Activated CD8-positive, alpha-beta memory T cell treated with anti-CD3 and anti-CD28 coated beads for 1 hour (primary cell): ENCODE measurements at places on chromosomes 4 and X.

DNA sequence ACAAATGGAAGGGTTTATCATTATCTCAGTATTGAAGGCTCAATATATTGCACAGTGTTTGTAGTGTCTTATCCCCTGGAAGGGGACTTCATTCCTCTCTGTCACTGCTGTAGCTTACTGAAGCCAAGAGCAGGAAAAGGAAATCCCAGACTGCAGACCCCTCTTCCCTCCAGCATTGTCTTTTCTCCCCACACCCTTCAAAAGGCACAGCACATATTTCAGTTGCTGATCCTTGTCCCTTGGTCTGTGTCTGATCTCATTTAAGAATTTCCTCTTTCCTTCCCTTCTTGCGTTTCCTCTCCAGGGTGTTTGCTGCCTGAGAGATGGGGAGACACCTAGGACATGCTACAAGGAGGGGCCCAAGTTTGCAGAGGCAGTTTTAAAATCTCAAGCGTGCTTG, 40.1 kb downstream of the STIM2 start:
- DNase-seq = no peak

DNA sequence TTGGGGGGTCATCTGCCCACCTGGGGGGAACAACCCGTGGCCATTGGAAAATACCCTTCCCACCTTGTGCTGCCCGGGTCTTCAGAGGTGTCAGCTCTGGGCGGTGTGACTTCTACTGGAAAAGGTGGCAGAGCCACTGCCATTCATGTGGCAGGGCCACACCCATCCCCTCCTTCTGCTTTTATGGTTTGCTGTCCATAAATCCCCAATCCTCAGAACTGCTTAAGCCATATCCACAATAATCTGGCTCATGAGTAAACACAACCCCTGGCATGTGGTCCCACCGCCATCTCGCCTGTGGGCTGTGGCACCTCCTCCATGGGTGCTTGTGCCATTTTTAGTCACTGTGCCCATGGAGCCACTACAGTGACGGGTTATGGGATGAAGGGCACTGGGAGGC, 20.6 kb downstream of the SORCS2 start:
- no peak for DNase-seq

DNA sequence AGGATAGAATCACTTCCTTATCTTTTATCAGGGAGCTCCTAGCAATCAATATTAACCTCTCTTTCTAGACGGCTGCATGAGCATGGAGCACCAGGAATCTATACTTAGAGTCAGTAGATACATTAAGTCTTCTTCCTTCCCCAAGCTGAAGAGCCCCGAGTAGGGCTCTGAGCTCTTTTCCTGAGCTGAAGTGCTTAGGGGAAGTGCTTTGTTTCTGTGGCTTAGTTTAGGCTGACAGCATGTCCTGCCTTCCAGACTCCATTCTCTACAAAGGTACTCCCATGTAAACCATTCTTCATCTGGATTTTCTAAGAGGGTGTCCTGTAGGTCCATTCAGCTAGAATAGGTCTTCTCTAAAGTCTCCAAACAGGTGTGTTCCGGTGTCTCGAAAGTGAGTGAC, 127.5 kb upstream of the AFF2 start:
- DNase-seq = no peak

- DNase-seq = no peak
Measured at GRCh38 chrX:73215246-73215645, 595 bp upstream of the NAP1L2 start.

GRCh38 chrX:107825698-107826237, at the start of gene MID2:
Gene MID2 (plus strand): TSS chrX:107825866. CDS start chrX:107826427, 561 bp downstream.
- DNase-seq = no peak

- DNase-seq = no peak
Measured at GRCh38 chr4:173189117-173189693, 20.6 kb downstream of the GALNT7 start.

DNA sequence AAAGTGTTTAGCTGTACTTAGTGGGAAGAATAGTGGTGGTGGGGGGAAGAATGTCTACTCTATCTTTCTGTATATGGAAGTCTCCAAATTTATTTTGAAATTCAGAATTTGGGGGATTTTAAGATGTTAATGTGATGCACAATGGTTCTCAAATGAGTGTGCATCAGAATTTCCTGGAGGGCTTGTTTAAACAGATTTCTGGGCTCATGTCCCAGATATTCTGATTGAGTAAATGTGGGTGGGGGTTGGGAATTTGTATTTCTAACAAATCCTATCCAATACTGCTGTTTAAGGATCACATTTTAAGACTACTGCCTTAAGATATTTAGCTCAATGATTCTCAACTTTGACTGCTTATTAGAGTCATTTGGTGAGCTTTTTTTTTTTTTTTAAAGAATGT, 15.1 kb upstream of the INTS6L start:
- DNase-seq = no peak

DNA sequence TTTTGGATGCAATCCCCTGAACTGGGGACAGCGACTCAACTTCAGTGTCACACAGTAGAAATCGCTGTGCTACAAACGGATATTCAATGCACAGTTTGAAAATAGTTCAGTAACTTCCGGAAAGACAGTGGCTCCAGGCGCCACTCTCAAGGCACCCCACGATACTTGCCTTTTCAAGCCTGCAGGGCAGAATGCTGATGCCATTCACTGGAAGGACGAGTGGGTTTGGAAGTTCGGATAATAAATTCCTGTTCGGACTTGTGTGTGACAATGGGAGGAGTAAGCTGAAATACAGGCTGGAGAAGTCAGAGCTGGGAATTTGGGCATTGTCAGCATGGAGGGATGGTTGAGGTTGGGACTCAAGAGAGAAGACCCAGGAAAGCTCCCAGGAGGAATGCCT, 64.3 kb upstream of the HELT start:
- no peak for DNase-seq

DNA sequence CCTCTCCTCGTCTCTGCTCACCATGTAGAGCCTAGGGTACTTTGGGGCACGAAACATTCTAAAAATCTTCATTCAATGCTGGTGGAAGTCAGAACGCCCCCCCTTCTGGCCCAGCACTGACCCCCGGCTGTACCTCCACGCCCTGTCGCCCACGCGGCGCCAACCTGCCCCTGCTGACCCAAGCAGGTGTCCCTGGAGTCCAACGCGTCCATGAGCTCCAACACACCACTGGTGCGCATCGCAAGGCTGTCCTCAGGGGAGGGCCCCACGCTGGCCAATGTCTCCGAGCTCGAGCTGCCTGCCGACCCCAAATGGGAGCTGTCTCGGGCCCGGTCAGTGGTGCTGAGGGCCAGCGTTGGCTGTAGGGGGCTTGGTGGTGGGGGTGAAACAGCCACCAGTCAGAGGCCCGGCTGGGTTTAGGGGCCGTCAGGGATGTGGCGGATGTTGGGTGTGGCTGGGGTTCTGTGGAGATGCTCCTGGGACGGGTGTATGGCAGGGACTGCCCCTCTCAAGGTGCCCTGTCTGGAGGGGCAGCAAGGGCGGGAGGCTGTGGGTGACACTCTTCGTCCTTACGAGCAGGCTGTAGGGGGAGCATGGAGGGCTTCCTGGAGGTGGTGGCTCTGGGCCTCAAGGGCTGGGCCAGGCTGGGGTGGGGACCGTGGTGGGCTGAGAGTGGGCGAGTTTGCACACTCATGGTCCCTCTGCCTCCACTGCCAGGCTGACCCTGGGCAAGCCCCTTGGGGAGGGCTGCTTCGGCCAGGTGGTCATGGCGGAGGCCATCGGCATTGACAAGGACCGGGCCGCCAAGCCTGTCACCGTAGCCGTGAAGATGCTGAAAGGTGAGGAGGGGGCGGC, 11.8 kb downstream of the FGFR3 start:
- no peak for DNase-seq

DNA sequence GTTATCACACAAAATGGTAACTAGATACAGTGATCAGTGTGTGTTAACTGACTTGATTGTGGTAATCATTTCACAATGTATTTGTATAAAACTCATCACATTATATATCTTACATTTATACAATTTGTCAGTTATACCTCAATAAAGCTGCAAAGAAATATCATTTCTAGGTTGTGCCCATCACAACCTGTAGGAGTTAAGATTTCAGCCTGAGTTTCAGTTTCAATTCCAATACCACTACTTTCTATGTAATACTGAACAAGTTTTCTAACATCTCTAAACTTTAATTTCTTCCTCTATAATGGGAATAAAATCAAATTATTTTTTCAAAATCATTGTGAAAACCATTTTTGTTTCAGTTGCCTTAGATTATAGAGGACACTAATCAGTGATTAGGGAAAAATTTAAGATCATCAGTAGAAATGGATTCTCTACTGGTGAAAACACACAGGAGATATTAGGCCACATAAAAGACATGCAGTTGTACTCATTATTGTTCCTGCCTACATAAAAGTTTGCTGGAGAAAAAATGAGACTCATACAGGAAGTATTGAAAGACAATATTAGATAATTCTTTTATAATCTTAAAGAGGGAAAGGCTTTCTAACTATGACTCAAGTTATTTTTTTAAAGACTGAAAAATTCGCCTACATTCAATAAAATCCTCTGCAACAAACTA, 18.4 kb upstream of the TBC1D1 start:
- no peak for DNase-seq

- DNase-seq = no peak
Measured at GRCh38 chrX:17656035-17656418, 81.3 kb upstream of the SCML1 start.

DNA sequence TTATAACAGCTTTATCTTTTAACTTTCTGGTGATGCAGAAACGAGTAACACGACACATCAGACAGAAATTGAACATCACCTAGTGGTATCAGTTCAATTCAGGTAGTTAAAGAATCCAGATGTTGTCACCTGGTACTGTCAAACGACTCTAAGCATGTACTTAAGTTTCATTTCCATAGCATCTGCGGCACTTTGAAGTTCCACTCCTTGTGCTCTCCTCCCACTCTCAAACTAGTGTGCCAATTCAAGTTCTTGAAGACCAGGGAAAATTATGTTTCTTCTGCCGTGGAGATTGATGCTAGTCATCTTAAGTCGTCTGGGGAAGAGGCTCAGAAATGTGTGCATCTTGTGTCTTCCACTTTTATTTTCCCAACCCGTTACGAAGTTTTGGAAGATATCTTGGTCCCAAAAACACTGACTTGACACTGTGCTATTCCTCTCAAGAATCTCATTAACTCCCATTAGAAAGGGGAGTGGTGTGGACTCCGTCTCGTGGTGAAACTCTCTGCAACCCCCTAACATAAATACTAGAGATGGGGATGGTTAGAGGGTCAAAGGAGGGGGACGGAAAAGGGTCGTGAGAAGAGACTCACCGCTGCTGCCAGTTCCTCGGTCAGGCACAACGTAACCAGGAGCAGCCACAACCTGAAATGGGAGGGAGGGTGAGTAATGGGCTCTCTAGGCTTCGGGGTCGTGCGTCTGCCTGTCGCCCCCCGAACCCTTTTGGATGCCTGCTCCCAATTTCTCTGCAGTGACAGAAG, 693 bp downstream of the COL4A6 start:
- DNase-seq = no peak

- DNase-seq = no peak
Measured at GRCh38 chr4:14812101-14812500, 190.2 kb upstream of the CPEB2 start.

GRCh38 chr4:112857461-112857860, 192.0 kb upstream of the ANK2 start:
- DNase-seq = no peak

GRCh38 chrX:7117587-7117986, 29.9 kb upstream of the STS start:
- DNase-seq = no peak

DNA sequence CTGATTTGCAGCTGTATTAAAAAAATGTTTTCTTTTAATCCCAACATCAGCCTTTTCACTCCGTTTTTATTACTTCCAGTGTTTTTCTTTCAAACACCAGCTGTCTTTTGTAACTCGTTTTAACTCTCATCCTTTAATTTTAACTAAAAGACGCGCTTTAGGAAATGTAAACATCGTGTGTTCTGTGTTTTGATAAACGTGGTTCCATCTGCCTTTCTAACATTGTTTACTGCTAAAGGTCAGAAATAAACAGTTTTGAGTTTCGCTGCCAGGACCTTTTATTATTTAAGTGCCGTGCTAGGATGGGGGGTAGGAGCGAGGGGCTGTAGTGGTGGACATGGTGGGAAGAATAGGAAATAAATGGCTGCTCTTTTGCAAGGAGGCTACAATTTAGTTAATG, 1.5 kb downstream of the N4BP2 start:
- no peak for DNase-seq

- no peak for DNase-seq
Measured at GRCh38 chr4:4685810-4686795, 144.3 kb upstream of the STX18 start.

- no peak for DNase-seq
Measured at GRCh38 chr4:173958445-173958844, 325.0 kb downstream of the FBXO8 start.
